ENCODE measurements at places on chromosomes 16 and 17.

DNA sequence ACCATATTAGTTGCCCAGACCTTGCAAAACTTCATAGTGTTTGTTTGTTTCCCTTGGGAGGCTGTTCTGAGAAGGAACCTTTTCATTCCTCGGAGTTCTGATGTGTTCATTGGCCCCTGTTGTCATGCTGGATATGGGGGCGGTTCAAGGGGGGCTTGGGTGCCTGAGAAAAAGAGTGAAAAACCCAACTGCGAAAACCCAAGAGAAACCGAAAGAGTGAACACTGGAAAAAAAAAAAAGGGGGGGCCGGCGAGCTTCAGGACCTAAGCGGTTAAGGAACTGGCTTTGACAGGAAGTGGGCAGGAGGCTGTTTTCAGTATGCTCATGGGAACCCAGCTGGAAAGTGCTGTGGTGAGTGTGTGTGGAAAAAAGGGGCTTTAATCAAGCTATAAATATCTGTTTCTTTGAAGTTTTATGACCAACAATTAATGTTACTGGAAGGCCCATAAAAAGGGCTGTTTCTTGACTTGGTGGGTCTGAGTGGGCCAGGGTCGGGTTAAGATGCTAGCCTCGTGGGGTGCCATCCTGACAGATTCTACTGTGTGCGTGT is 510.7 kb downstream of the MAF start:
- no peak for DNase-seq

GRCh38 chr17:29076087-29076486 is 33.1 kb downstream of the PIPOX start:
- no peak for DNase-seq

DNA sequence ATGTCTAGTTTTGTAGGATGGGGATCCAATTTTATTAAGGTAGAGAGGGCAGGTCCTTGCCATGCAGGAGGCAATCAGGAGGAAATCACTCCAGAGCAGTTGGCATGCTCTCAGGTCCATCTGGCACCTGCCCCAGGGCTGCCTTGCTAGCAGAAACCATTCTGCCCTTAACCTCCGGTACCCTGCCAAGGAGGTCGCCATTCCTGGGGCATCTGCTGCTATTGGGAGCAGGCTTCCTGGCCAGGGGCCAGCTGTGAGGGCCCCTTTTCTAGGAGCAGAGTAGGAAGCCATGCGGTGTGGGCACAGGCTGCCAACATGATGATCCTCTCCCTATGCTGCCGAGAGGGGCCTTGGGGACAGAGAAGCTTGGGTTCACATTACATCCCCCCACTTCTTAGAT is 47.6 kb upstream of the MGAT5B start:
- DNase-seq, result no peak

- DNase-seq, result no peak
Observed at GRCh38 chr17:20234276-20234675, 225.1 kb downstream of the SPECC1 start.

DNA sequence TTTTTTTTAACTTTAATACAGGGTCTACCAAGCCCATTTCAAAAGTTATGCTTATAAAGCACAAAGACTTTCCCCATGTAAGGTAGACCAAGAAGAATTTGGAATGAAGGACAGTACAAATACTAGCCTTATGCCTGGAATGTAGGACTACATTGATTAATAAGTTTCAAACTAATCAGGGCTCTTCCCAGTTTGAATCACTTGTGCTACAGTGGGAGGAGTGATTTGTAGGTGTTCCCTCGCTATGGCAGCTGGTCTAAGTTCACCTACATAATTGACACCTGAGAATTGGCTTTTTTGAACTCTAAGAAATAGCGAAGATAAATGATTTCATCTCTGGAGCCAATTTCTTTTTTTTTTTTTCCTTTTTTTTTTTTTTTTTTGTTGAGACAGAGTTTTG is 18.6 kb downstream of the TMEM238L start:
- DNase-seq, result no peak

GRCh38 chr17:73921306-73921705 is 277.1 kb upstream of the SDK2 start:
- no peak for DNase-seq

DNA sequence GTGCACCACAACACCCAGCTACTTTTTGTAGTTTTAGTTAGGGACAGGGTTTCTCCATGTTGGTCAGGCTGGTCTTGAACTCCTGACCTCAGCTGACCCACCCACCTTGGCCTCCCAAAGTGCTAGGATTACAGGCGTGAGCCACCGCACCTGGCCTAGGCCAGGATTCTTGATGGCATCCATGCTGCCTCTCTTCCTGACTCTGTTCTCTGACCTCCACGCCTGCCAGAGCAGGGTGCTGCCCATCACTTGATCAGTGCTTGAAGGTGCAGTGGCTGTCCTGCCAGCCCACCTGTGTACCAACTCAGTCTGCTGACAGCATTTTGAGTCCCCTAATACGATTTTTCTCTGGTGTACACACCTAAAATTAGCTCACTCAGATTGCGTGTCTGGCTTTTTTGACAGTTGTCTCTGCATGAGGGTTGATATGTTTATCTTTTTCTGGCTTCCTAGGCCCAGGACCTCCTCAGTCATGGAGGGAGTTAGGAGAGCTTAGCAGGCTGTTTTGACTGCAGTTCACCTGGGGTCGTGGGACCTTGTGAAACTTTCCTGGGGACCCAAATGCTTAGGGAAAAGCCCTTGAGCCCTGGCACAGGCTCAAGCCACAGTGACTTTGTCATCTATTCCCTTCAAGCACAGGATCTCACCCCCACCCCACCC is 5.9 kb downstream of the HAS3 start:
- no peak for DNase-seq

- DNase-seq, result no peak
Observed at GRCh38 chr16:56102183-56102686, 89.1 kb upstream of the GNAO1 start.

- DNase-seq, result no peak
Observed at GRCh38 chr16:56874800-56875199, 9.8 kb downstream of the SLC12A3 start.

- DNase-seq, result no peak
Observed at GRCh38 chr17:798246-798645, 16.1 kb downstream of the MRM3 start.

DNA sequence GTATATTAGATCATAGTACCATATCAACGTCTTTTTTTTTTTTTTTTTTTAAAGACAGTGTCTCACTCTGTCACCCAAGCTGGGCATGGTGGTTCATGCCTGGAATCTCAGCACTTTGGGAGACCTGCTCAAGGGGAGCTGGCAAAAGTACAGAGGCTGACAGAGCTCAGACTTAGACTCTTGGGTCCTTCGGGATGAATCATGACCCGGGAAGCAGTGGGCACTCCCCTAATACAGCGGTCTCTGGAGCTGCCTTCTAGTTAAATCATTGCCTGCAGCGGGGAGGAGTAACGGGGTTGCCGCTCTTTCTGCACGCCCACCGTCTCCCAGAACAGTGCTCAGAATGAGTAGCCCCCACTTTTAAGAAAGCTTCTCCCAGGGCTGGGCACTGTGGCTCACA is 174.4 kb downstream of the CPPED1 start:
- no peak for DNase-seq

- no peak for DNase-seq
Observed at GRCh38 chr17:51692917-51693316, 432.6 kb downstream of the UTP18 start.

GRCh38 chr16:3190949-3191353 is 2.9 kb downstream of the OR1F1 start:
- DNase-seq, result no peak

DNA sequence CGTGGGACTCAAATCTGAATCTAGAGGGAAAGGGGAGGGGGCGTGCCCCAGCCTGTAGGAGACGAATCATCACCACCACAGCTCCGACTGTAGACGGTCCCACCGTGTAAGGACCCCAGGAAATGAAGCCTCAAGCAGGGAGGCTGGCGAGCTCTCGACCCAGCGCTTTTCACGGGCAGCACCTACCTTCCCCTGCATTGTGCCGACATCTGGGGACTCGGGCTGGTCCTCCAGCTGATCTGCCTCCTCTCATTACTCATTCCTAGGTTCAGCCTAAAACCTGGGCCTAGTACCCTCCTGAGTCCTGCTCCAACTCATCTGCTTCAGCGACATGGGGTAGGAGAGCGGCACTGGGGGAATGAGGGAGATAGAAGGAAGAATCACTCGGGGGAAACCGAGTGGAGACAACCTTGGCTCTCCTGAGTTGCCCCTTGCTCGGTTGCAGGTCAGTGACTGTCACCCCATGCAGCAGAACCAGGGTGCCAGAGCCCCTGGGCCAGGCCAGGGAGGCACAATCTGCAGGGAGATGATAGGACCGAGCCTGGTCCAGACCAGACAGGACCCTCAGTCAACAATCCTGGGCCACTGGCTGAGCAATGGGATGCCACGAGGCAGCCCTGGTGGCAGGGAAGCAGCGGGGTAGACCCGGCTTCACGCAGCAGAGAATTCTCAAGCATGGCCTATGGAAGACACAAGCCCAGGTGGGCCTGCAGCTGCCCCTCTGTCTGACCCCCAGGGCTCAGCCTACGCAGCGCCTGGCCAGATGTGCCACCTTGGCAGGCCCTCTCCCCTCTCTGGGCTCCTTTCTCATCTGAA is 833 bp upstream of the BCAR1 start:
- no peak for DNase-seq

GRCh38 chr17:55450232-55450825 is 28.7 kb upstream of the MMD start:
- DNase-seq, result no peak

DNA sequence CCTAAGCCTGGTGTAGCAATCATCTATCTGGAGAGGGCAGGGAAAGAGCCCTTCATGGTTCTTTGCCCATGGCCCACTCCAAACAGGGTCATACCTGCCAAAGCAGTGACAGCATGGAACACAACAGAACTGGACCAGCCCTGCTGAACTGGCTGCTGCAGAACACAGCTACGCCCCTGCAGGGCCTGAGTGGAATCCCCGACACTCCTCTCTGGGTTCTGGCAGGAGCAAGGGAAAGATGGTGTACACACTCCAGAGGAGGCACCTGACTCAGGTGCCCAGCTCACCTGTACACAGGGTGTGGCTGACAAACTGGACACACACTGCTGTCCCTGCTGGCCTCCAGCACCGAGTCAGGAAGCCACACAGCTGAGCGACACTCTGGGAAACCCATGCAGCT is 19.8 kb downstream of the MIEF2 start:
- no peak for DNase-seq

- DNase-seq, result no peak
Observed at GRCh38 chr17:81524039-81524864, 3.9 kb upstream of the FSCN2 start.

- no peak for DNase-seq
Observed at GRCh38 chr16:89972244-89973234, 24.0 kb downstream of the DEF8 start.

DNA sequence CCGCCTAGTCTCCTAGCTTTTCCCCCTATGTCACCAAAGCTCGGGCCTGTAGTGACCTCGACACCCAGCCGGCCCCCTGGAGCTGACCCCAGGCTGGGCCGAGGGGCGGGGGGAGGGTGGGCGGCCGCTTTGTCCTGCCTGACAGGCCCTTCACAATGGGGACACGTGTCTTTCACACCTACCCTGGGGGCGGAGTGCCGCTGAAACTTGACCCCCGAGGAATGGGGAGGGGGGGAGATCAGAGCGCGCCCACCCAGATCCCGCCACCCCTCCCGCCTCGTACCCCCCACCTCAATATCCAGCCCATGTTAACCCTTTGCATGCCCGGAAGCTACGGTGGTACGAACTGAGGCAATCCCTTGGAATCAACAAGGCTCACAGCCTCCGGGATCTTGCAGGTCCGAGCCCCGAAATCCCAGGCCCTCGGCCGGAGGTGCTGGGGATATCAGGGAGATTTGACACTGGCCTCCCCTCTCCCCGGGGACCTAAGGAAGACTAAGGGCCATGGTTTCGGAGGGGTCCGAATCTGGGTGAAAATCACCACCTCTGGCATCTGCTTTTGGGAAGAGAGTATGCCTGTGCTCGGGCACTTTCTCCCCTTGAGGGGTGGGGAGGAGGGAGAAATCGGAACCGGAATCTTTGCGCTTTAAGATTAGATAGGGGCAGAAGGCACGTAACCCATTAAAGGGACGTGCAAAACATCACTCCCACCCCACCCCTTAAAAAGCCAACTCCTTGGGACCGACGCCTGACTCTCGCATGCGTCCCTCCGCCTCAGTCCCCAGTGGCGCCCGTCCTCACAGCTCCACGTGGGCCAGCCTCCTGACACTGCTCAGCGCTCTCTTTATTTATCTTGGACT is 2.6 kb downstream of the NOG start:
- DNase-seq, result no peak

- DNase-seq, result no peak
Observed at GRCh38 chr17:61647047-61647446, 56.0 kb upstream of the NACA2 start.

- no peak for DNase-seq
Observed at GRCh38 chr16:84777435-84777834, 42.4 kb upstream of the CRISPLD2 start.

DNA sequence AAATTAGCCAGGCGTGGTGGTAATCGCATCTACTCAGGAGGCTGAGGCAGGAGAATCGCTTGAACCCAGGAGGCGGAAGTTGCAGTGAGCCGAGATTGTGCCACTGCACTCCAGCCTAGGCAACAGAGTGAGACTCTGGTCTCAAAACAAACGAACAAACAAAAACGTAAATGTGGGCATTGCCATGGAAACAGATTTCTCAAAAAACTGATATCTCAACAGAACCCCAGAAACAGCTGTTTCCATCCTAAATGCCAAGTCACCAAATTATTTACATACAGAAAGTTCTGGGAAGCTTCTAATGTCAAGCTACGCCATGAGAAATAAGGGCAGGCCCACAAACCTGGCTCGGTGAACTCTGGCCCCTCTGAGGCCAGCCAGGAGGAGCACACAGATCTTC is 16.0 kb upstream of the ZNF689 start:
- no peak for DNase-seq

DNA sequence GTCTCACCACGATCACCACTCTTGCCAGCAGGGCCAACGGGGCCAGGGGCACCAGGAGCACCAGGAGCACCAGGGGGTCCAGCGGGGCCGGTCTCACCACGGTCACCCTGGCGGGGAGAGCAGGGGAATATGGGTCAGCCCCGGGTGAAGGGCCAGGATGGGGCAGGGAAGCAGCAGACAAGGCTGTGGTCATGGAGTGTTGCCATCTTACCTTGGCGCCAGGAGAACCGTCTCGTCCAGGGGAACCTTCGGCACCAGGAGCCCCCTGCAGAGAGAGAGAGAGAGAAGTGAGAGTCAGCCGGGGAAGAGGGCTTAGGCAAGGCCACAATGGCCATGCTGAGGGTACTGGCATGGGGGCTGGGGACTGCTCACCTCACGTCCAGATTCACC is 12.9 kb downstream of the COL1A1 start:
- no peak for DNase-seq

DNA sequence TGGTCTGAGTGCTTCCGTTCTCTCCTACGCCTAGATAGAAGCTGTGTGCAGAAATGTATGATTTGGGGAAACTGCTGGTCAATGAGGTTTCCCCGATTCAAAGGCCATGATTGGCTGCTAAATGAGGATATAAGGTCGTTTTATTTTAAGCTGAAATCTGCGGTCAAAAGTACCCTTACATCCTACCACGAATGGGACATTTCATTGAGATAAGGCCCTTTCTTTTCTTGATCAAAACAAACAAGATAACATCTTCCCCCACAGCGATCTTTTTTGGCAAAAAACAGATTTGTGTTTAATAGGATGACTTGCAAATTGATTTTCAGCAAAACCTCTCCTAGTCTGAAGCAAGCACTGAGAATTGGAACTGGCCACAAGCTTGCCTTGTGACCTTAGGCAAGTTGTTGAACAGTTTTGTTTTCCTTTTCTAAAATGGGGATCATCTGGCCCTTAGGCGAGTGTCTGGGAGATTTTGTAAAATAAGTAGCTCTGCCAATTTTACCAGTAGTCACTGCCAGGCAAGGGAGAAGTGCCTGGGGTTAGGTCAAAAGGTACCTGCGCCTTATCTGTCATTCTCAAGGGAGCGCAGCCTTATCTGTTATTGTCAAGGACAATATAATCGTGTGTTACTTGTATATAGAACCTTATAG is 635 bp downstream of the SCPEP1 start:
- DNase-seq, result no peak

Data from cerebellar nuclear complex (tissue), 1 donor.